ENCODE measurements at places on chromosomes 1 and 21.

GRCh38 chr1:31875636-31876236 lies 59.9 kb upstream of the SPOCD1 start:
- DNase-seq, result no peak

DNA sequence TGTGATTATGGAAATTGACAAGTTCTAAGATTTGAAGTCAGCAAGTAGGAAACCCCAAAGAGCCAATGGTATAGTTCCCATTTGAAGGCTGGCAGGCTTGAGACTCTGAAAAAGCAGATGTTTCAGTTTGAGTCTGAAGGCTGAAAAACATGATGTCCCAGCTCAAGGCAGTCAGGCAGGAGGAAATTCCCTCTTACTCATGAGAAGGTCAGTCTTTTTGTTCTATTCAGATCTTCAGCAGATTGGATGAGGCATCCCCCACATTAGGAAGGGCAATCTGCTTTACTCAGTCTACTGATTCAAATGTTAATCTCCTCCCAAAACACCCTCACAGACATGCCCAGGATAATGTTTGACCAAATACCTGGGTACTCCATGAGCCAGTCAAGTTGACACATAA lies 372.5 kb upstream of the ST6GALNAC5 start:
- no peak for DNase-seq

DNA sequence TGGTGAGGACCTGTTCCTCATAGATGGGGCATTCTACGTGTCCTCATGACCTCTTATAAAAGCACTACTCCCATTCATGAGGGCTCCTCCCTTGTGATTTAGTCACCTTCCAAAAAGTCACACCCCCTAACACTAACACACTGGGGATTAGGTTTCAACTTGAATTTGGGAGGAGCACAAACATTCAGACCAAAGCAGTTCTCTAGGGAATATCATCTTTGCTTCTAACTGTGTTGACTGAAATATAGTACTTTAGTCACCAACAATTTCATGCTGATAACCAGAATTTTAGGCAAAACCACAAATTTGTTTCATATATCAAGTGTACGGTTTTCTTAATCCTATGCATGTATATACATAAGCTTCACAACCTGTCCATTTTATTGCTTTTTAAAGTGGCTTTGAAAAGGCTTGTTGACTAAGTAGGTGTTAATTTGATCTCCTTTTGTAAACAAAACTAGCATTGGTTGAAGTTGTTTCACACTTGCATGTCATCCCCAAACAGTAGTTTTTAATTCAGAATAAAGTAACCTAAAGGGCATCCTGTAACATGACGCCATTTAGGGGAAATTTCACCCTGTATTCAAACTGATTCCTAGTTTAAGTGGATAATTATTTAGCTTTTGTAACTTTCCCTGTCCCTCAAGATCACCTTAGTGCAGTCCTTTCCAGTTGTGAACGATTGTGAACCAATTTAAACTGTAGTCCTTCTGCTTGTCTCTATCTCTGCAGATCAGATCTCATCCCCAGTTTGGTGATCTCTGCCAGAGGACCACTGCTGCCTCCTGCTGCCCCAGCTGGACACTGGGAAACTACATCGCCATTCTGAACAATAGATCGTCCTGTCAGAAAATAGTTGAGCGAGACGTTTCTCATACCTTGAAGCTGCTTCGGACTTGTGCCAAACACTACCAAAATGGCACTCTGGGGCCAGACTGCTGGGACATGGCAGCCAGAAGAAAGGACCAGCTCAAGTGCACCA lies 141.1 kb downstream of the TLR5 start:
- DNase-seq, result no peak

DNA sequence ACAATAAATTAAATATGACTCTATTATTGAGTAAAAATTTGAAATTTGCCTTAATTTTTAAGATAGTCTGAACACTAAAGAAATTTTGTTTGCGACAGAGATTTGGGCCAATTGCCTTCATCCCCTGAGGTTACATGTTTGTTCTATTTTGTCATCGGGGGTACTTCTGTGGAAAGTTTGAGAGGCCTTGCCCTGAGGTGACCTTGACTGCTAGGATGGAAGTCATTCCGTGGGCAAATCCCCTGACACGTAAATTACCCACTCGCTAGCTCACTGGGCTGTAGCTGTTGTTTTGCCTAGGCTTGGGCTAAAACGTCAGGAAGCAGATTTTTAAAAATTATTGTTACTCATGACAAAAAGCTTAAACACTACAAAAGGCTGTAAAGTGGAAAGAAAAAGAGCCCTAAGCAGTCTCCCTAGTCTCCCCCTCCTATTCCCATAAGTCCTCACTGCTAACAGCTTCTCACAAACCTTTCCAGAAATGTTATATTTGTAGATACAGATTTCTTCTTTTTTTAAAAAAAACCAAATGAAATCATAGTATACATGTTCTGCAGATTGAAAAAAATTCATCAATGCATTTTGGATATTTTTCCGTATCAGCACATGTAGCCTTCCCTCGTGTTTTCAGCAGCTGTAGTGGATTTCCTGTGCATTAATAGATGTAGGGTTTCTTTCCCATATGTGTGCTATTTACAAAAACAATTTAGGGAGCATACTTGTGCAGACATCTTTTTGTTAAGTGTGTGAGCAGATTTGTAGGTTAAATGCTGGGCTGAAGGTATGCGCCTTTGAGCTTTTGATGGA lies 142.7 kb downstream of the MRPS6 start:
- DNase-seq, result no peak

DNA sequence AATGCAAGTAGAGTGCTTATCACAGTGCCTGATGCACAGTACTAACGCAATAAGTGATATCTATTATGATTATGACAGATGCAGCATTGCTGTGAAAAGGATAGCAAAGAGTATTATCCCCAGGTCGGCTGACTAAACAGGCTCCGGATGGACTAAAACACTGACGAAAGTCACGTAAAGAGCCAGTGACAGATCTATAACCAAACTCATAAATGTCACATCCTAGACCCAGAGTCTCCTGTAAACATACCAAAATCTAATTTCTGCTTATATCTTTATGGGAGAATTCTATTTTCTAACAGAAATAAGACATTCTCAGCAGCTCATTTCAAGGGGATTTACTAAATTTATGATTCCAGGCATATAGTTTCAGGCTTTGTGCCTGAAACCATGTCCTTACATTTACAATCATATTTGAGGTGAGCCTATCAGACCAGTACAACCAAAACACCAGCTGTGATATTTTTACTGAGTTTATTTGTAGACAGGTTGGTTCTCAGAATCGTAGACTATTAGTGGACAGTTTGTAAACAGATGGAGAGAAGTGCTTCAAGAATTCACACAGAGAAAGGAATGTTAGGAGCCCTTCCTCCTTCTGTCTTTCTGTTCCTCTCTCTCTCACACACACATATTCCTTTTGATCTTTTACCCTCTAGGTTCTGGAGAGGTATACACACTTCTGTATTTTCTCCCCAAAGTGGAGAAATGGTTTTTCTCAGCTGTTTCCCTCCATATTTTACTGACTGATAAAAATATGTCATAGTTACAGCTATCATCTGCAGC lies 52.4 kb upstream of the WDR26 start:
- no peak for DNase-seq

DNA sequence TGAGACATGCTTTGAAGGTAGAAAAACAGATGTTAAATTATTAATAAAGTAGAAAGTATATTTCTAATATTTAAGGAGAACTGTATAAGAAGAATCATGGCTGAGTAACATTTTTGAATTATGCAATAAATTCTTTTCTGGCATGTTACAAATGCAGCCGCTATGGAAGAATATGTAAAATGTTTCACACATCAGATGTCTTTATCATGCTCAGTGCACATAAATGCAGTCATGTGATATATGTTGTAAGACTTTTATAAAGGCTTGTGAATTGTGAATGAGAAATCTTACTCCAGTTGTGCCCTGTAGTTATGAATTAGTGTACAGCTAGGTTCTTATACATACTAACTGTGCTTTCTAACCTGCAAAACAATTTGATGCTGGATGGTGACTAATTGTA lies 53.5 kb downstream of the LRRC8B start:
- no peak for DNase-seq

DNA sequence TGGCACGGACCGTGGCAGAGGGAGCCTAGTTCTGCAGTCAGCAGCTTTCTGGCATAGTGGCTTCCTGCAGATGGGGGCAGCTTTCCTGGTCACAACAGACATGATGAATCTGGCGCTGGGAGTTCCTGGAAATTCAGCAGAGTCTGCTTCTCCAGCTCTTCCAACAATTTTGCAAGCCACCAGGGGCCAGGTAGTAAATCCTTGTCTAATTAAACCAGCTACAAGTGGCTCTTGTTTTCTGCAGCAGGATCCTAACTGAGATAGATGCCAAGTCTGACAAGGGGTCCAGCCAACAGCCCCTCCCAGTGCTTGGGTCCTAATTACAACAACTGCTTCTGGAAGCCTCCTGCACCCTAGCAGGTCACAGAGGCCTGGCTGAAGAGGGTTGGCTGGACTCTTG lies 35.8 kb downstream of the TRIM62 start:
- no peak for DNase-seq
